ENCODE measurements at places on chromosomes 5 and 9.

- ATAC-seq: no peak
- H3K36me3 ChIP-seq: no peaks in the 10 kb centered on the region
- no peak overlapping the region for H3K27ac ChIP-seq
Observed at GRCh38 chr9:92767066-92768054, 2.7 kb upstream of the BICD2 start.

GRCh38 chr9:90991953-90992352 lies 190.3 kb downstream of the SYK start:
- no peak overlapping the region for H3K27ac ChIP-seq
- H3K36me3 ChIP-seq: no peaks in the 10 kb centered on the region
- peaks cover 15% of the 10 kb centered on the region for H3K27me3 ChIP-seq
- H3K4me3 ChIP-seq: no peak overlapping the region
- no peaks in the 10 kb centered on the region for H3K4me1 ChIP-seq

- H3K36me3 ChIP-seq: peaks cover 35% of the 10 kb centered on the region
- peak; percentile 51 for ATAC-seq
- H3K27ac ChIP-seq: no peak overlapping the region
- no peaks in the 10 kb centered on the region for H3K27me3 ChIP-seq
Observed at GRCh38 chr5:177553671-177554429, 513 bp downstream of the FAM193B start.

GRCh38 chr9:125404733-125405132 lies 143.1 kb downstream of the GAPVD1 start:
- no peak for ATAC-seq
- peaks cover 18% of the 10 kb centered on the region for H3K27me3 ChIP-seq
- no peak overlapping the region for H3K4me3 ChIP-seq
- no peaks in the 10 kb centered on the region for H3K36me3 ChIP-seq
- H3K4me1 ChIP-seq: peaks cover 4% of the 10 kb centered on the region

- no peak overlapping the region for H3K4me3 ChIP-seq
- H3K27me3 ChIP-seq: peaks cover 12% of the 10 kb centered on the region
- H3K4me1 ChIP-seq: no peaks in the 10 kb centered on the region
- H3K36me3 ChIP-seq: no peaks in the 10 kb centered on the region
- no peak for ATAC-seq
- no peak overlapping the region for H3K27ac ChIP-seq
Observed at GRCh38 chr9:76985581-76985980, 33.9 kb upstream of the FOXB2 start.

GRCh38 chr9:126223798-126224531 lies 102.7 kb upstream of the MVB12B start:
- H3K27ac ChIP-seq: no peak overlapping the region
- peaks cover 6% of the 10 kb centered on the region for H3K4me1 ChIP-seq
- ATAC-seq: no peak
- no peak overlapping the region for H3K4me3 ChIP-seq

- no peak overlapping the region for H3K4me3 ChIP-seq
- no peaks in the 10 kb centered on the region for H3K4me1 ChIP-seq
- no peaks in the 10 kb centered on the region for H3K27me3 ChIP-seq
- no peaks in the 10 kb centered on the region for H3K36me3 ChIP-seq
- no peak for ATAC-seq
Observed at GRCh38 chr5:18675041-18675440, 1040.8 kb downstream of the TAF11L14 start.

GRCh38 chr5:39816156-39816845 lies 391.5 kb upstream of the DAB2 start:
- ATAC-seq: no peak
- H3K4me1 ChIP-seq: no peaks in the 10 kb centered on the region
- no peak overlapping the region for H3K27ac ChIP-seq
- H3K27me3 ChIP-seq: peaks cover 5% of the 10 kb centered on the region

GRCh38 chr9:120877276-120878034 lies 467 bp upstream of the PHF19 start:
- H3K27ac ChIP-seq: peak overlapping the region; percentile 82
- peaks cover 59% of the 10 kb centered on the region for H3K36me3 ChIP-seq
- H3K4me3 ChIP-seq: peak overlapping the region; percentile 90
- ATAC-seq: peak; percentile 31
- peaks cover 57% of the 10 kb centered on the region for H3K4me1 ChIP-seq

GRCh38 chr5:55446640-55447351 lies 88.0 kb downstream of the PLPP1 start:
- no peaks in the 10 kb centered on the region for H3K27me3 ChIP-seq
- peaks cover under 1% of the 10 kb centered on the region for H3K4me1 ChIP-seq
- H3K27ac ChIP-seq: no peak overlapping the region
- H3K36me3 ChIP-seq: no peaks in the 10 kb centered on the region

DNA sequence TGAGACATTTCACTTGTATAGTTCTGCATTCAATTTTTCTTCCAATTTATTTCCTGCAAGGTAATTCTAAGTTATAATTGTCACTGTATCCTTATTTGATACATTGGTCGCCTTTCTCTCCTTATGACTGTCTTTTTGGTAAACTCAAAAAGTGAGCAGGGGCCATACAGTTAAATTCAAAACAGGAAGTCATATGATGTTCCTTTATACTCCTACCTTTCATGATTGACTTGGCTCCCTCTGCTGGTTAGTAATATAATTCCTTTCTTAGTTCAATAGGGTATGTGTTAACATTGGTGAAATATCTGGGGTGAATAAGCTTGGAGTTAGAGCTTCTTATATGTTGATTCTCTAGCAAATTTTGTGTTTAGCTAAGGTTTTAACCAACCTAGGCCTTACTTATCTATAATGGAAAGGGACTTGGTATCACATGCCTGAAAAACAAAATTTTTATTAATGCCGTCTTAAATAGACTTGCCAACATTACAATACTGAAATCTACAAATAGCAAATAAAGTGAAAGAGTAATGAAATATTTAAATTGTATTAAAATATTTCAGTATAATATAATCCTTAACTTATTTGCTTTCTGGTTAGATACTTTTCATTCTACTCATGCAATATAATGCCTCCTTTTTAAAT lies 6.0 kb upstream of the NIPBL start:
- peaks cover 18% of the 10 kb centered on the region for H3K36me3 ChIP-seq
- H3K4me3 ChIP-seq: peak overlapping the region; percentile 19
- no peaks in the 10 kb centered on the region for H3K27me3 ChIP-seq
- H3K27ac ChIP-seq: peak overlapping the region; percentile 28
- peaks cover 11% of the 10 kb centered on the region for H3K4me1 ChIP-seq
- ATAC-seq: peak; percentile 82

- H3K27me3 ChIP-seq: peaks cover 14% of the 10 kb centered on the region
- no peak for ATAC-seq
- no peaks in the 10 kb centered on the region for H3K4me1 ChIP-seq
Observed at GRCh38 chr5:14157493-14157782, 14.3 kb downstream of the TRIO start.

GRCh38 chr9:118533101-118533500 lies 828.9 kb downstream of the TLR4 start:
- H3K4me1 ChIP-seq: no peaks in the 10 kb centered on the region
- H3K27ac ChIP-seq: no peak overlapping the region
- no peaks in the 10 kb centered on the region for H3K27me3 ChIP-seq
- no peaks in the 10 kb centered on the region for H3K36me3 ChIP-seq
- H3K4me3 ChIP-seq: no peak overlapping the region

- H3K4me1 ChIP-seq: no peaks in the 10 kb centered on the region
- no peak for ATAC-seq
Observed at GRCh38 chr9:32942755-32943460, 58.5 kb downstream of the APTX start.

DNA sequence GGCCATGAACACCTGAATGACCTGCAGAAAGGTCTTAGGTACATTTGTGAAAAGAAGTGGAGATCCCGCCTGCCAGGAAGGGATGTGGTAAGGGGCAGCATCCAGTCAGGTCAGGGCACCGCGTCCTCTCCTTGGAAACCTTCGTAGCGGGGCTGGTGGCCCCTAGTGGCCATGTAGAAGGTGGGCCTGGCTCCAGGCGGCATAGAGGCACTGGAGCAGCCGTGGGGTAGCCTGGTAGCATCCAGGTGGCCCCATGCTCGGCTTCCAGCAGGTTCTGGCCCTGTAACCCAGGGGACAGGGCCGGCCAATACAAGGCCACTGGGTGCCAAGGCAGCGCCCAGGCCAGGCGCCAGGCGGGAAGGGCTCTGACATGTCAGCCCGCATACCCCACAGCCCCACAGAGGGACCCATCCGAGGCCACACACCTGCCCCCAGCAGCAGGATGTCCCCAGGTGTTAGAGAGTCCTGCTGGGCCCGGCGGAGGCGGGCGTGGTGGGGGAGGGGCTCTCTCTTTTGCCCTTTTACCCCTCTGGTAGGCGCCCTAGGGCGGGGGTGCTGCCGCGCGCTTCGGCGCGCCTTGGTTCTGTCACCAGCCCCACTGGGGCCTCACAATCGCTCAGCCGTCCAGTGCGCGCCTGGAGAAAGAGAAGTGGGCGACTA lies 58.3 kb upstream of the SPATA31E1 start:
- no peaks in the 10 kb centered on the region for H3K36me3 ChIP-seq
- H3K27me3 ChIP-seq: peaks cover 4% of the 10 kb centered on the region
- no peak overlapping the region for H3K27ac ChIP-seq
- H3K4me1 ChIP-seq: no peaks in the 10 kb centered on the region
- H3K4me3 ChIP-seq: no peak overlapping the region

DNA sequence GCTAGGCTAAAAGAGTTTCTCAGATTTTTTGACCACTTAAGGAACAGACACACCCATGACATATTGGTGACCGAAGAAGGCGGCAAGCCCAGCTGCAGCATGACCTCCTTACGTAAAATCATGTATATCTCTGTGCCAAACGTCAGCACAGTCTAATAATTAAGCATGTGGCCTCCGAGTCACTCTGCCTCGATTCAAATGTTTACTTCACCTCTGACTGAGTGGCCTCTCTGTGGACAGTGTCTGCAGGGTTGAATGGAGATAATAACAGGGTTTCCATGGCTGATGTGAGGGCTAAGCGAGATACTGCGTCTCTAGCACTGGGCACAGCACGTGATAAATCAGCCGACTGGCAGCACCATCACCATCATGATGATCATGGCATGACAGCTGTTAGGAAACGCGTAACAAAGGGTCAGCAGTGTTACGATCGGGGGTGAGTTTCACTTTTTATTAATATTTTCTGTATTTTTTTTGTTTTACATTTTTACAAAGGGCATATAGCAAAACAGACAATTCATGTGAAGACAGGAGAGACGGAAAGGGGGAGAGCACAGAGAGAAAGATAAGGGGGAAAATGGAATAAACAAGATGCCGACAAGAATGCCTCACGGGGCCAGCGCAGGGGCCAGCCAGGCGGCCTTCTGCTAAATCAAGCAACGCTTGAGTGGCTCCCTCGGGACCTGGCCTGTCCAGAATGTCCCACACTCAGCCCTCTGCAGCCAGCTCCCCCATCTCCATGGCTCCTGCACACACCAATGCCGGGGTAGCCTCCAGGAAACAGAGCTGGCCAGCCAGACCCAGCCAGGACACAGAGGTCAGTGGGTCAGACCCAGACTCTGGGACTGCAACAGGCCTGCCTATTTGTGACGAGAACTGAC lies 60.3 kb downstream of the ADAMTS2 start:
- H3K4me1 ChIP-seq: no peaks in the 10 kb centered on the region
- H3K27me3 ChIP-seq: no peaks in the 10 kb centered on the region
- no peak overlapping the region for H3K27ac ChIP-seq
- no peak overlapping the region for H3K4me3 ChIP-seq
- no peaks in the 10 kb centered on the region for H3K36me3 ChIP-seq
- no peak for ATAC-seq

DNA sequence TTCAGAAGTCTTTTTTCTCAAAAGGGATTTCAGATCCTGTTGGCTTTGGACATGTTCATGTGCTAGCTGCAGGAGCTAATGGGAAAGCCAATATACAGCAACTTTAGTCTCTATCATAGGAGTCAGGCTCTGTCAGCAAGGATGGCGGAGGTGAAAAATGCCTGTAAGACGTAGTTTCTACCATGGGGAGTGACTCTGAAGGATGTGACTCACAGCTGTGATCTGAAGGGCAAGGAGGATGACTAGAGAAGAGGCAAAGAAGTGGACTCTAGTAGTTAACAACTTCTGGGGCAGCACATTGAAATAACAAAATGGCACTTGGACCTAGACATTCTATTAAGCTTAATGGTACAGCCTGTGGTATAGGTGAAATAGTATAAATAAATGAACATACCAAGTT lies 3.1 kb upstream of the NDUFS4 start:
- no peak for ATAC-seq
- peaks cover 8% of the 10 kb centered on the region for H3K36me3 ChIP-seq
- H3K4me1 ChIP-seq: peaks cover 13% of the 10 kb centered on the region
- H3K27me3 ChIP-seq: peaks cover 44% of the 10 kb centered on the region

DNA sequence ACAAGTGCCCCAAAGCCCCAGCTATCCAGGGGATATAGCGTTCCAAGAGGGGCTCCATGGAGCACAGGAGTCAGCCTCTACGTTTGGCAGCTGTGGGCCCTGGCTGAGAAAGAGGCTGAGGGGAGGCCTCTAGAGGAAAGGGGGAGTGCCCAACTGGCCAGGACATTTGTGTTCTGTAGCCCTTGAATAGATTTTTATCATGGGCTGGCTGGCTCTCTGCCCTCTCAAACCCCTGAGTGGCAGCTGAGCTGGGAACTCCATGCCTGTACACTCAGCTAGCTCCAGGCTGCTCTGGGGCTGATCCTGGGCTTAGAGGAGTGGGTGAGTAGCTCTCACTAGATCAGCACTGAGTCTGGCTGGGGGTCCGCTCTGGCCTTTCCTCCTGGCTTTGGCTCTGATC lies 285.0 kb downstream of the ZSWIM6 start:
- H3K36me3 ChIP-seq: no peaks in the 10 kb centered on the region
- H3K27me3 ChIP-seq: peaks cover 16% of the 10 kb centered on the region
- H3K27ac ChIP-seq: no peak overlapping the region
- no peak overlapping the region for H3K4me3 ChIP-seq
- ATAC-seq: no peak
- H3K4me1 ChIP-seq: no peaks in the 10 kb centered on the region

DNA sequence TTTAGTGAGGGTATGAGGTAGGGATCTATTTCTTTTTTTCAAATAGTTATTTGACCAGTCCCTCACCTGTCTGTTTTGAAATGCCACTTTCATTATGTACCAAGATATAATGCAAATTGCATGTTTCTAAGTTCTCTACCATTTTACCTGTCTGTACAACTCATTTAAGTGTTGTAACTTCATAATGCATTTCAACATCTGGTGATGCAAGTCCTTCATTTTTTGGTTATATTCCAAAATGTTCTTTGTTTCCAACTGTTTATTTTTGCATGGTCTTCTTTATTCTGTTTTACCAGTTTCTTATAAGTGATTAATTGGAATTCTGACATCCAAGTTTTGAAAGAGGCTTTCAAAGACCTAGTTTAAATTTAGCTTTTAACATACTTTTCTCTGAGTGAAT lies 26.8 kb downstream of the TDRD7 start:
- H3K4me1 ChIP-seq: no peaks in the 10 kb centered on the region
- H3K27ac ChIP-seq: no peak overlapping the region
- no peaks in the 10 kb centered on the region for H3K27me3 ChIP-seq
- ATAC-seq: no peak

- peaks cover 55% of the 10 kb centered on the region for H3K36me3 ChIP-seq
- H3K27ac ChIP-seq: peak overlapping the region; percentile 97
- peaks cover 40% of the 10 kb centered on the region for H3K4me1 ChIP-seq
- H3K27me3 ChIP-seq: no peaks in the 10 kb centered on the region
- H3K4me3 ChIP-seq: peak overlapping the region; percentile 98
- peak; percentile 29 for ATAC-seq
Observed at GRCh38 chr9:132077881-132078698, 1.6 kb downstream of the MED27 start.
